Activated gamma-delta T cell (primary cell): ENCODE measurements at places on chromosomes 2 and 18.

DNA sequence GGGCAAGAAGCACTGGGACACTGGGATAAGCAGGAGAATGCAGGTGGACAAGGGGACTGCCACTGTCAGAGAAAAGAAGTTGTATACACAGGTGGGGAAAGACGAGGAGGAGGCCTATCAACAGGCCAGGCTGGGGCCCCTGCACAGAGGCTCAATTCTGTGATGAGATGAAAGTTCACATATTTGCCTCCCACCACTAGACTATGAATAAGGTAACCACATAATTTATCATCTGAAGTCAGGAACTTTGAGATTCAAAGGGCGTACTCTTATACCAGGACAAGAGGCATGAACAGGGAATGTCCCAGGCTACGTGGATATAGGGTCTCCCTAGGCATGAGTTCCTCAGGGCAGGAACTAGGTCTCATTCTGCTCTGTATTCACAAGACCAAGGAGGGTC lies 34.2 kb downstream of the RNU4ATAC start:
- DNase-seq: no peak

DNA sequence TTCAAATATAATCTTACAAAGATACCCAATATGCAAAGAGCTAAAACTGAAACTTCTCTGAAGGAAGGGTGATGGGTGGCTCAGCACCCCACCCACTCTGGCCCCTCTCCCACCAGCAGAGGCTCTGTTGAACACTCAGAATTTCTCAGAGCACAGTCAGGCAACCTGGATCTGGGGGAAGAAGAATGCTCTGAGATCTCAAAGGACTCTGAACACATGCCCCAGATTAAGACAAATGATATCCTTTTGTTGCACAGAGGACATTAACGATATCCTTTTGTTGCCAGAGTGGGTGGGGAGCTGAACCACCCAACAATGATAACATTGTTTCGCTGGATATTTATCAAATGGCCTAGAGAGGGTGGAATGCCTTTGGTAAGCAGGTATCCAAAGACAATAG lies 104.8 kb downstream of the LBH start:
- DNase-seq: no peak

- no peak for DNase-seq
These were observed 103.5 kb downstream of the SPTBN1 start for GRCh38 chr2:54559593-54560145.

DNA sequence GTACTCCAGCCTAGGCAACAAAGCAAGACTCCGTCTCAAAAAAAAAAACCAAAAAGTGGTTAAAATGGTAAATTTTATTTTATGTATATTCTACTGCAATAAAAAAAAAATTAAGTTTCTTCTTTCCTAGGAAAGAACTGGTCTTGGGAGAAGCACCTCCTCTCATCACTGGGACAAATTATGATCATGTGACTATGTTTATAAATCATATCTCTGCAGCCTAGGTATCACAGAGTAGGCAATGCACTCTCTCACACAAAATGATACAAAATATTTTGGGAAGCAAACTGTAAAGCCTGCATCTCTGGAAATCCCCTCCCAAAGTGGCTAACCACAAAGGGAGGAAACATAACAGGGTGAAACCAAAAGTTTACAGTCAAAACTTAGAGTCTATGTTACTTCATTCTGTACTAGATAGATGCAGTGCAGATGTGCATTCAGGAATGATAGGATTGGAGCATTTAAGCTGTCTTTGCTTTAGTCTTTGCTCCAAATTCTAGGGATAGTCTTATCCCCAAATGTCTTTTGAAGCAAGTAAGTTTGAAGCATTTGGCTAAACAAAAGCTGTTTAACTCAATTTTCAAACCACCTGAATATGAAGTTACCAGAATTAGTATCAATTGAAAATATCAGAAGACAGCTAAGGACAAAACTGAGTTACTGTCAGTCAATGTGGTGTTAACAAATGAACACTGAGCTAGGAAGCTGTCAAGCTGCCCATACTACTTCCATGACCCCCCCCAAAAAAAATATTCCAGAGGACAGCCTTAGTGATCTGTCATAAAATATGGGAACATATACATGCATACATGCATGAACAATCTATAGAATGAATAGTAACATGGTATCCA lies 21.1 kb upstream of the MALT1 start:
- DNase-seq: no peak

GRCh38 chr2:215238485-215239098 lies 73.3 kb upstream of the ATIC start:
- DNase-seq: no peak

GRCh38 chr2:151159109-151159662 lies 102.5 kb downstream of the RBM43 start:
- no peak for DNase-seq
